Vagina (tissue), 2 donors: ENCODE measurements at places on chromosomes 6 and 20. TPM values are rescaled to one million over a fixed set of nuclear protein-coding genes. Genes with fewer than 3 reads are reported as not detected.

Gene TSPO2
- not detected for total RNA-seq

Gene KCNB1
- total RNA-seq: 2.0 TPM

DNA sequence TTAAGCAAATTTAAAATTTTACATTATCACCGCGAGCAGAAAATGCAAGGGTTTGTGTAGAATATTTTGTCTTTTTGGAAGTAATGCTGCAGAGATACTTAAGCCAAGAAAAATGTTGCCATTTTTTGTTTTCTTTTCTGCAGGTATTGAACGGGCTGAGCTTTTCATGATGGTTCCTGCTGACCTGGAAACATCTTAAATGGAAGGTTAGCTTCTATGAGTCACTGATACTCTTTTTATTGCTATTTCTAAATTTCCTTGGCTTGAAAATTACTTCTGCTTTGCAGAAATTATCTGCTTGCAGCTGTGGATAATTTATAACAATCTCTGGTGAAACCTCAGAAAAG is 12.7 kb downstream of the SYTL3 start:
- no peaks in the 10 kb centered on the region for H3K27me3 ChIP-seq
- H3K4me1 ChIP-seq: peaks cover 47% of the 10 kb centered on the region
- H3K36me3 ChIP-seq: no peaks in the 10 kb centered on the region

DNA sequence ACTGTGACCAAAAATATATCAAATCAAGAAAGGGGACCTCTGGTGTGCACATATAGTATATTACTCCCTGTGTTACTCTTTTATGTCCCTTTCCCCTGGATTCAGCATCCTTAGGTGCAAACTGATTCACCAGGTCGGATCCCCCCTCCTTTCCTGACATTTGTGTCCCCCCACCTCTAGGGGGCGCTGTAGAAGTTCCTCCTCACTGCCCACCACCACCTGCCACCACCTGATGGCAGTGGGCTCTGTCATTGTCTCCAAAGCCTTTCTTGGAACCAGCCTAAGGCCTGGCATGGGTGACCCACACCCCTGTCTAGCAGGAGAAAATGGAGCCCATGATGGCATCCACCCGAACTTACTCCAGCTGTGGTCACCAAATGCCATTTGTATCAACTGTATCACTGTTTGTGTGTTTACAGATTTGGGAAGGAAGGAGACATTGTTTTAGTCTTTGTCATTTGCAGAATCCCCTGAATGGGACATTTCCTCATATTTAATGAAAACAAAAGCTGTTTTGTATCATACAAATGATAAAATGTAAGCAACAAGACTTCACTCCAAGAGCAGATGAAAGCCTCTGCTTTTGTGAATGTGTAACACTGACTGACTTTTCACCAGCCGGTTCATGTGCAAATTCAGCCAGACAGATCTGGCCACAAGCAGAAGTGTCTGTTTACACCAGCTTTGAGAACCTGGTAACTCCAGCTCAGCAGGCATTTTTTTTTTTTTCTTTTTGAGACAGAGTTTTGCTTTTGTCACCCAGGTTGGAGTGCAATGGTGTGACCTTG is 66.2 kb downstream of the ARMC2 start:
- H3K36me3 ChIP-seq: no peaks in the 10 kb centered on the region
- no peak for DNase-seq
- H3K4me1 ChIP-seq: peaks cover 4% of the 10 kb centered on the region
- no peaks in the 10 kb centered on the region for H3K27me3 ChIP-seq
- H3K27ac ChIP-seq: no peak overlapping the region
